ENCODE measurements at places on chromosomes 6 and 20.

DNA sequence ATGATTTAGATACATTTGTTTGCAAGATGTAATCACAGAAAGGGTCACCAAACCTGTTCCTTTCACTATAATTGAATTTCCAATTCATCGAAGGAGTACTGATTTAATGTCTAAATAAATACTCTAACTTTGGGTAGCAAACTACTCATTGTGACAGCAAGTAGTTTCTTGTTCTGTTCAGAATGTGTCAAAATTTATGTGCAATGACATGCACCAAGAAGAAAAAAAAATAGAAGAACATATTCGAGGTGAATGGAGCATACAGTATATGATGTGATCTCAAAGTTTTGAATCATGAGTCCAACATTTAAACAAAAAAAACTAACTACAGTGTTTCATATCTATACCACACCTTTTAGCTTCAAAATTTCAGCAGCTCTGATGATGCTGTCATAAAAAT lies 583.6 kb upstream of the MMS22L start:
- no peak for DNase-seq

DNA sequence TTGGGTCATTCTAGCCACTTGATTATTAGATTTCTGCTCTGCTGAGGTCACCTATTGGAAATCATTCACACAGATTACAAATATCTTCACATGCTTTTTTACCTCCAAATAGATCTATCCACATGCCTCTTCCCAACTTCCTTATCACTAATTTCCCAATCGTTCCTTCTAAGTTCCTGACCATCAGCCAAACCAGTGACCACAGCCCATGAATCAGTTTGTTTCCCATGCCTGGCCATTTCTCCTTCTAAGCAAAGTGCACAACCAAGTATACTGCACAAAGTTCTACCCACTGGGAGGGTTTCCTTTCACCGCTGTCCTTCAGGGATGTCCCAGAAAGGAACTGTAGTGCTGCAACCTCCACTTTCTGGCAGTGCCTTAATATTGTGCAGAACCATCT lies 140.5 kb upstream of the SYNDIG1 start:
- no peak for DNase-seq

DNA sequence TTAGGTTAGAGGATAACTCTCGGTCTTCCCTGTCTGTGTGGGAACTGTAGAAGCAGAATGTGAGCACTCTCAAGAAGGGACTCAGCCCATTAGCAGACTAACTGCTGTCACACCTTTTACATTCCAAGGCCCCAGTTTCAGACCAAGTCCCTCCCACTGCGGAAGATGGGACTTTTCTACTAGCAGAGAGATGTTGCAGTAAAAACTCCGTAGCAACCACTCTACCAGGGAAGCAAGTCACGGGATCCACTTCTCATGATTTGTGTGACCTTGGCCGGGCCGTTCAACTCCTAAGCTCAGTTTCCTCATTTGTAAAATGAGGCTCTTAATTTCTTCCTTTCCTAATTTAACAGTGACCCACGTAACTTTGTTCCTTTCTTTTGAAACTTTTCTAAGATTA lies 77.1 kb upstream of the SLC4A11 start:
- DNase-seq, result no peak

GRCh38 chr20:1012359-1013168 lies 10.5 kb upstream of the RSPO4 start:
- DNase-seq, result no peak

DNA sequence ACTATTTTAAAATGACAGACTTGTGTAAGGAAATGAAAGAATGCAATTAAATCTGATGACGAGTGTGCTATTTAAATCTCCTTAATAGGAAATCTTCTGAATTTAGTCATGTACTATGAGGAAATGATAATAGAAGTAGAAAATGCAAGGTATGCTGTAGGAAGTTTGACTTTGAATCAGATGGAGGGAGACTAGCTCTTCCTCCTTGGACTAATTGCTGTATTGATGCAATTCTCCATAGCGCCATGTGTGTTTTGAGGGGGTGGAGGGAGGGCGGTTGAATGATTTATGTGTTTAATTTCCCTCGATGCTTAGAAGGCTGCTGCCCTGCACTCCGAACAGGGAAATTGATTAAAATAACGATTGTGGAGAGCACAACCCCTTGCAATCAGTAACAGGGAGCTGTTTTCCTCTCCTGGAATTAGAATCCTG lies 214.4 kb upstream of the PRND start:
- no peak for DNase-seq

DNA sequence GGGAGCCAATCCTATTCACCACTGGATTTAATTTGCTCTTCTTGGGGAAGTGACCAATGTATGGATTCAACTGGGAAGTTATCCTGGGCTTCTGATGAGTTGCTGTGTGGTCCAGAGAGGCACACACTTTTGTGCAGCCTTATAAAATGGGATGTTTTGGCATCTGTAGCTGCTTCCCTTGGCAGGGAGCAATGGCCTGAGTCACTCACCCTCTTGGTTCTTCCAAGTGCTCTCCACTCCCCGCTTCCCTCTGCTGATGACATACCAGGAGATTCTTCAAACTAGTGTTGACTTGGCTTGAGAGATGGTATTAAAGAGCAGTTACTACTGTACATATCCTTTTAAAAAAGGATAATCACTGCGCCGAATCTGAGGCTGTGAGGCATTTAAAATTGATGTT lies 105.8 kb downstream of the JARID2 start:
- DNase-seq, result no peak

DNA sequence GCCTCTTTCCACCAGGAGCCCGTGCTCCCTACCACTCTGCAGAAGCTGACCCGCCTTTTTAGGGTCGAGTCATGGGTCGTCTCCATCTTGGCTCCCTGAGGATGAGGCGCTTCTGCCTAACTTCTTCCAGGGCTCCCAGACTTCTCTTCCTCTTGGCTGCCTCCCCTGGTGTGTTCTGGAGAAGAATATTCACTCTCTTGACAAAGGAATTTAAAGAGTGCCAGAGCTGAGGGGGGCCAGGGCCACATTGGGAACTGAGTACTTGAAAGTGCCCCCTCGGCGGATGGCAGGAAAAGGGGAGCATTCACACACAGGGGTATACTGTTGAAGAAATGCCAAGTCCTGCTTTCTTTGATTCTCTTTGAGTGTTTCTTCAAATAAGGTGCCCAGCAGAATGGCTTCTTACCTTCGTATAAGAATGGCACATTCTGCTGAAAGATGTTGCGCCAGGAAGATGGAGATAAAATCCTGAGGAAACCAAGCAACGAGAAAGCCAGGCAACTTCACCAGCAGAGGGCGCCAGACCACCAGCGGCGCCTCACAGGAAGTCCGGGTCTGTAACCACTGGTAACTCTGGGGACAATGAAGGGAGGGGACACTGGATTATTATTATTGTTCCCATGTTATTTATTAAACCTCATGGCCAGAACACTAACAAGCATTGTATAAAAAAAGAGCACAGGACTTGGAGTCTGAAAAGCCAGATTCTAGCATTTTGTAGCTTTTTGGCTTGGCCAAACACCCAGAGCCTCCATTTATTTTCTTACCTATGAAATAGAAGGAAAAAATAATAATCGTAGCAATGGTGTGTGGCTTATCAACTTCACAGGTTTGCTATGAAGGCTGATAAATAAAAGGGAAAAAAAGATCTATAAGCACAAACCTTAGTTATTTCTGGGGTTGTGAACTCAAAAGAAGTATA lies 176.7 kb downstream of the HACE1 start:
- peak; percentile 54 for DNase-seq

DNA sequence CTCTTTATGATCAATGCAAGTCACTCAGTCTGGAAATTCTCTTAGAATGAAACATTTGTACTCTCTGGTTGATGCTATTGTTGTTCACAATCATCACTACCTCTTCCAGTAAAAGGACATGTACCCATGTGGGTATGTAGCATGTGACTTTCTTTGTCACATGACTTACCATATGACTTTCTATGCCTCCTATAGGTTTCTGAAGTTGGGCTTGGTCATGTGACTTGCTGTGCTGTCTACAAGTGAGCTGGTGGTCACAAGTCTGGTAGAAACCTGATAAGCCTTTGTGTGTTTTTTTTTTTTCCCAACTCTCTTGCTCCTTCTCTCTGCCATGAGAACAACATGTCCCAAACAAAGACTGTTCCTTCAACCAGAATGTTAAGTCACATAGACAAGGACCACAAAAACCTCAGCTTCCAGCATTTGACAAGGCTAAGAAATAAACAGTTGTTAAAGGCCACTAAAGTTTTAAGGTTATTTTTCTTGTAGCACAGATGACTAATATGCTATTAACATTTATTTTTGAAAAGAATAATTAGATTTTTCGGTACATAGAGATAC lies 379.2 kb upstream of the SLC35B3 start:
- DNase-seq, result no peak

GRCh38 chr20:29873946-29874345 lies 1383.5 kb upstream of the DEFB115 start:
- no peak for DNase-seq

GRCh38 chr6:6920114-6920986 lies 187.4 kb upstream of the RREB1 start:
- DNase-seq, result no peak

DNA sequence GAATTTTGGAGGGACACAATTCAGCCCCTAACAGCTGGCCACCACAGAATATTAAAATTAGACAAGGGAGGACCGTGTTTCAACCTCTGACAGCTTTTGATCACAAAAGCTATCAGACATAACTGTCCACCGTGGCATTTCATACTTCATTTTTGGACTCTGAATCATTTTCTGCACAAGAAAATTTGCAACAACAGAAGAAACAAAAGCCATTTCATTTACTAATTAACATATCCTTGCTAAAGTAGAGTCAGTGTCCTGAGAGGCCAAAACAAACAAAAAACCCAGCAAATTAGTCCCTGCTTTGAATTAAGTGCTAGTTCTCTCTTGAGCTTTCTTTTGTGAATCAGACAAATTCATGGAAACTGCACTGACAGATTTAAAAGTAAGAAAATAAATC lies 17.6 kb upstream of the COL12A1 start:
- no peak for DNase-seq

GRCh38 chr20:40986774-40987173 lies 41.8 kb upstream of the TOP1 start:
- DNase-seq, result no peak

- no peak for DNase-seq
Observed at GRCh38 chr20:43972051-43972450, 57.4 kb downstream of the TOX2 start.

GRCh38 chr20:53142225-53143127 lies 170.3 kb downstream of the TSHZ2 start:
- no peak for DNase-seq

- no peak for DNase-seq
Observed at GRCh38 chr6:90083891-90084290, 189.6 kb downstream of the GJA10 start.

DNA sequence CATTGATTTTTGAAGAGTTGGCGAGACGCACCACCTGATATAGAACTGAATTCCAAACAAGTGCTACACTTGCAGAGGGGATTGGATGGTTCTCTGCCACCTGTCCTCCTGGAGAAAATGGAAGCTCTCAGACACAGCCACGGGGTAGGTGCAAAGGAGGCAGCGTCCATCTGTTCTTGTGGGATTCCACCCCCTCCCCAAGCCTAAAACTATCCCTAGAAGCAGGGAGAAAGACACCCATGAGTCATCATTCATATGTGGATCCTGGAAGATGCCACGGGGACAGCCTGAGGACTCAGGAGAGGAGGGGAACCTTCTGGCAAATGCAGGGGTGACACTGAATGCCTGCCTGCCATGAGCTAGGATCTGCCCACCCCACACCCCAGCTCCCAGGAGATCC lies 171.3 kb upstream of the CST7 start:
- no peak for DNase-seq

DNA sequence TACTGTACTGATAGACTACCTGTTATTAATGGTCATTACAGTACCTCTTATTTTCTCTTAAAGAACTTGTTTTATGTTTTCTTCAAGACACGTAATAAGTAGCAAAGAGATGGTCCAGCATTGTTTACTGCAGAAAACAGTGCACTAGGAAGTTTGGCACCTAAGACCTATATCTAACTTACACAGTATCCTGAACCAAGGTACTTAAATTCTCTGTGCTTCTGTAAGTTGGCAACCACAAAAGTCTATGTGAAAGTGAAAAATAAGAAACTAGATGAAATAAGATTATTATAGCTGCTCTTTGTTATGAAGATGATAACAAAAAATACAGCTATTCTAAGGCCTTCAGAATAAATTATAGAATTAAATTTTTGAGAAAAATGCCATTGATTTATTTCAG lies 411.7 kb upstream of the SOX4 start:
- no peak for DNase-seq

GRCh38 chr20:3235666-3236324 lies 3.2 kb downstream of the SLC4A11 start:
- no peak for DNase-seq

GRCh38 chr6:109713097-109713496 lies 22.0 kb downstream of the FIG4 start:
- DNase-seq, result no peak

DNA sequence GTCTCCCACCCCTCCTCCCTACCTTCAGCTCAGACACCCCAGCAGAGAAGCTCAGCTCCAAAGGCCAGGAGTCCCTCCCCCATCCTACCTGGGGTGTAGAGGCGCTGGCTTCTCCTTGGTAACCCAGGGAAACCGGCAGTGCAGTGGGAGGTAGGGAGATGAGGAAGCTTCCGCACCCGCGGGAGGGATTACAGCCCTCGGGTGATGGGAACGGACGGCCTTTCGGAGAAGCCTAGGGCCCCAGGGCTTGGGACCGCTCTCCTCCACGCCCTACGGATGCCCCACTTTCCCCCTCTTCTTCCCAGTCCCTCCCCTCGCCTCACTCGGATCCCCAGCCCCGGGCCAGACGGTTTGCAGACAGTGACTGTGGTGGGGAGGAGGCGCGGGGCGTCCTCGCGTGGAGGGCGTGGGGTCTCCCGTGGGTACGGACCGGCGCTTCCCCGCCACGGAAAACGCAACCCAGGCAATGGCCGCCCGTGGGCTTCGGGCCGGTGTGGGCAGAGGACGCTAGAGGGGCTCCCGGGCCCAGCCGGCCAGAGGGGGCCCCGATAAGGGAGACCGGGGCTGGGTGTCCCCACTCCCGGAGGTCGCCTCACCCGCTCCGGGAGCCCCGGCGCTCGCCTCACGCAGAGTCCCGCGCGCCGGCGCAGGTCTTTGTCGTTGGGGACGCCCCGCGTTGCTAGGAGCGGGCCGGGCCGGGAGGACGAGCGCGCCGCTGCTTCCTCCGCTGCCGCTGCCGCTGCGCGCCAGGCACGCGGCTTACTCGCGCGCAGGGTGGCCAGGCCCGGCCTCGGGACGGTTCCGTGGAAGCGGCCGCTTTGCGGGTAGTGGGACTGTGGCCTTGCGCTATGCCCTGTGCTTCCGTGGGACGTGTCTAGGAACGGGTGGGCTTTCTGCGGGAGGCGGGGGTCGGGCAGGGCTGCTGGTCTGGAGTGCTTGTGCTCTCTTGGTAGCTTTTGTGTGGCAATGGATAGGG lies 15.8 kb downstream of the AARS2 start:
- peak; percentile 20 for DNase-seq

GRCh38 chr6:18464176-18464575 lies 77.0 kb downstream of the RNF144B start:
- no peak for DNase-seq

GRCh38 chr6:93902517-93902916 lies 483.2 kb upstream of the EPHA7 start:
- DNase-seq, result no peak

DNA sequence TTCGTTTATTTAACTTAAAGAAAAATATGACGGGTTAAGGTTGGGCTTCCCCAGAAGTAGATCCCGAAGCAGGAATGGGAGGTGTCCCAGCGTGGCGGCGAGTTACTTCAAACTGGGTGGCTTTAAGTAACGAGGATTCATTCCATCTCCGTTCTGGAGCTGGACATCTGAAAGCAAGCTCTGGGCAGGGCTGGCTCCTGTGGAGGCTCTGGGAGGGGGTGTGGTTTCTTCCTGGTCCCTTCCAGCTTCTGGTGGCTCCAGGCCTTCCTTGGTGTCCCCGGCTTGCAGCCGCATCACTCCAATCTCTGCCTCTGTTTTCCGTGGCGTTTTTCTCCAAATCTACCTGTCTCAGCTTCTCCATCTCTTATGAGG lies 47.3 kb upstream of the BHLHE23 start:
- no peak for DNase-seq

Data from stimulated activated CD8-positive, alpha-beta memory T cell treated with anti-CD3 and anti-CD28 coated beads, Interleukin-7, amount 100 ng/mL, for 24 hours (primary cell).